Left forelimb (tissue), 1 donor: ENCODE measurements at places on chromosomes 6 and 20.
A peak's percentile ranks its signal among the peaks of the same experiment; 100 is the strongest.

DNA sequence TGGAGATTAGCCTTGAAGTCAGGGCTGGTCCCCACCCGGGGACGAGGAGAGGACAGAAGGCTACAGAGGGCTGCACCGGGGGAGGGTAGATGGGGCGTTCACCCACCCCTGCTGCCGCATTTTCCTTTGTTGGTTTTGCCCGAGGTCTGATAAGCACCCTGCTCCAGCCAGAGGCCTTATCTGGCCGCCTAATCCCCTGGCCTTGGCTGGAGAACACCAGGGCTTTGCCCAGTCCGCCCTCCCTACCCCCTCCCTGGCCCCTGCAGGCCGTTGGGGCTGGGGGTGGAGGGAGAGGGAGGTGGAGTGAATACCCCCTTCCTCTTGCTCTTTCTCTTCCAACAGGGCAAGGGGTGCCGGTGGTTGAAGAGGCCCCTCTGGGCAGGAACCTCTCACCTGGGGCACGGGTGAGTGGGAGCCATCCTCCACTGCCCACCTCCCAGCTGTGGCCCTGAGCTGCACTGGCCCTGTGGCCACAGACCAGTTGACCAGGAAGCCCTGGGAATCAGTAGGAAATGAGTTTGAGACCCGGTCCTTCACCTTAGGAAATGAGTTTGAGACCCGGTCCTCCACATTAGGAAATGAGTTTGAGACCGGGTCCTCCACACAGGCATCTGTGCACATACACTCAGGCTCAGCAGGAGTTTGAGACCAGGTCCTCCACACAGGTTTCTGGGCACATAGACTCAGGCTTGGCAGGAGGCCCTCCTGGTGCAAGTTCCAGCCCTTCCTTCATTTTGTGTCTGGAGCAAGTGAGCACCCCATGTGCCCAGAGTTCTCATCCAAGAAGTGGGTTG is 12.0 kb upstream of the GATA5 start:
- DNase-seq: no peak

- DNase-seq: no peak
Observed at GRCh38 chr6:45538641-45539547, 161.2 kb upstream of the SUPT3H start.

- no peak for DNase-seq
Observed at GRCh38 chr20:25283221-25283951, 35.5 kb downstream of the PYGB start.

DNA sequence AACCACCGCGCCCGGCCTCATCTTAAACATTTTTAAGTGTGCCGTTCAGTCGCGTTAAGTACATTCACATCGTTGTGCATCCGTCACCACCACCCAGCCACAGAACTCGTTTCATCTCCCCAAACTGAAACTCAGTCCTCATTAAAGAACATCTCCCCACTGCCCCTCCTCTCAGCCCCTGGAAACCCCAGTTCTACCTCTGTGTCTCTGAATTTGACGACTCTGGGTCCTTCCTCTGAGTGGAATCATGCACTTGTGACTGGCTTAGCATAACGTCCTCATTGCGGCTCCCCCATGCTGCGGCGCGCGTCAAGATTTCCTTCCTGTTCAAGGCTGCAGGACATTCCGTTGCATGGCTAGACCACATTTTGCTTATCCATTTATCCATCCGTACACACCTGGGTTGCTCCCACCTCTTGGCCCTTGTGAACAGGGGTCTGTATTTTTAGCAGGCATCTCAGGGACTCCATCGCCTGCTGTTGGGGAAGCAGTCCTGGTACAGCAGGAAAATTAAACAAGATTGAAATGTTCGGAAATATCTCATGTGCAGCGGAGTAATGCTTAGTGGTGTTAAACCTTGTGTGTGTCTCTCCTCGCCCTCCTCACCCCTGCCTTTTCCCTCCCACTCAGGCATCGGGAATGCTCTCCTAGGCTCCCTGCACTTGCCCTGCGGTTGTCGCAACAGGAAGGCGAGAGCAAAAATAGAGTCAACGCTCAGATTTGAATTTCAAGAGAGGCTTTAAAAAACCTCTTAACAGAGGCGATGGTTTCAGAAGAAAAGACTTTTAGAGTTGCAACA is 127.9 kb downstream of the PXDC1 start:
- DNase-seq: no peak

DNA sequence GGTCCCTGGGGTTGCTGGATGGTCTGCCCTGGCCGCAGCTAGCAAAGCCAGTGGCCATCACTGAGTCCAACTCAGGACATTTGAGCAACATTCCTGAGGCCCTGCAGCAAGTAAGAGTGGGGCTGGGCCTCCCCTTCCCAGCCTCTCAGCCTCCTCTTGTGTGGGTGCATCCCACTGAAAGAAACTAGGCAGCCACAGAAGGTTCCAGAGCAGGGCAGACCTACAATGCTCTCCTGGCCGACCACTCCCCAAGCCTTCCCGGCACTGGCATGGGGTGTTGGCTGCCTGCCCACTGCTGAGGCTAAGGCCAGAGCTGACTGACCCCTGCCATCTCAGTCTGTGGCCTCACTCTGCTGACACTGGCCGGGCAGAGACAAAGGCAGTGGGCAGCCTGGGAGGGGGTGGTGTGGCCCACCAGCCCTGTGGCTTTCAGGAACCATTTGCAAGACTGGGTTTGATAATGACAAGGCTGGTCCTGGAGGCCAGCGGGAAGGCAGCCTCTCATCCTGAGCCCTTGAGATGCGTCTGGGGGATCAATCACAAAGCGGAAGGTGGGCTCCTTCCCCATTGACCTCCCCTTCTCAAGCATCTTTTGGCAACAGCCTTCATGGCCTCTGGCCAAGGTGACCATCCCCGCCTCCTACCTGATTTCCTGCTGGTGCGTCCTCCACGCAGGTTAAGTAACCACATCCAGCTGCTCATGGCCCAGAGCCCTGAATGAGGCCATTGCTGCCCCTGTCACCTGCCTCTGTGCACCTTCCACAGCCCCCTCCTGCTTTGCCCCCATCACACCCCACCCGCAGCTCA is 9.6 kb downstream of the DLGAP4 start:
- DNase-seq: peak; percentile 36

DNA sequence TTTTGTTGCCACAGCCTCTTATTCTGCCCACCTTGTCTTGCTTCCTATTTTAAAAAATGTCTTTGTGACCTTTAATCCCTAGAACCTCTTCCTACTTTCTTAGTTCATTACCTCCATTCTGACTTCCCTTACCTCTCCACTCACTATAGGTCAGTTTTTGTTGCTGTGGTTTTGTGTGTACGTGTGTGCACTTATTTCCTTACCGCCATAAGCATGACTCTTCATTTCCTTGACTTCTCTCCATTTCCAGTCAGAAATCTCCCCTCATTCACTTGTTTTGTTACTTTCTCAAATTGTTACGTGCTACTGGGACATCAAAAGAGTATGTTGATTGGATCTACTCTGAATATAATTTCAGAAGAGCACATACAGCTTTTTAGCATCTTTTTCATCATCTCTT is 26.6 kb downstream of the SF3B5 start:
- DNase-seq: no peak

DNA sequence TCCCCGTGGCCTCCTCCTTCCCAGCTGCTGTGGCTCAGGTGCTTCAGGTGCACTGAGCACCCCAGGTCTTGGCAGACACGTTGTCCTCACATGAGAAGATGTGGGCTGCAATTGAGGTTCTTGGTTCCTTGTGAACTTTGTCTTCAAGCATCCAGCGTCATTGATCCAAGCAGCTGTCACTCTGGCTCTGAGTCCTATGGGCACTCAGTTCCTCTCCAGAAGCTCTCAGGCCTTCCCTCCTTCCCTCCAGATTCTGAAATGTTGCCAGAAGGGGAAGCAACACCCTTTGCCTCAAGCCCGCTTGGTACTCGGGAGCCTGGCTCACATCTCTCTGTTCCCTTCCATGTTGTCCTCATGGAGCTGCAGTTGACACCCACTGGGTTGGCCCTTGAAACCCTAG is 8.4 kb upstream of the MRGBP start:
- no peak for DNase-seq

- DNase-seq: no peak
Observed at GRCh38 chr6:158963020-158963808, 36.8 kb downstream of the RSPH3 start.

DNA sequence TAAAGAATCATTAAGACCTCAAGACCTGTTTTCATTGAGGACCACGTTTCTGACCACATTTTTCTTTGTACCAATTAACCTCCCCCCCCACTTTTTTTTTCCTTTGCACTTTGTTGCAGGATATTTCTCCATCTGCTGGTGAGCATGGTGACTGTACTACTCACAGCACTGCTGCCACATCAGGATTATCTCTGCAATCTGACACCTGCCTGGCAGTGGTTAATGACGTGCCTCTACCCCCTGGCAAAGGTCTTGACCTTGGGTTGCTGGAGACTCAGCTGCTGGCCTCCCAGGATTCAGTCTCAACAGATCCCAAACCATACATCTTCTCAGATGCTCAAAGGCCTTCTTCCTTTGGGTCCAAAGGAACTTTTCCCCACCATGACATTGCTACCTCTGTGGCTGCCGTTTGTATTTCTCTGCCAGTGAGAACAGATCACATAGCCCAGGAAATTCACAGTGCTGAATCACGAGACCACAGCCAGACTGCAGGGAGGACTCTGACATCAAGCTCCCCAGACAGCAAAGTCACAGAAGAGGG is 46.6 kb upstream of the EDN3 start:
- DNase-seq: no peak

- DNase-seq: no peak
Observed at GRCh38 chr6:113739041-113739655, 118.0 kb upstream of the MARCKS start.

DNA sequence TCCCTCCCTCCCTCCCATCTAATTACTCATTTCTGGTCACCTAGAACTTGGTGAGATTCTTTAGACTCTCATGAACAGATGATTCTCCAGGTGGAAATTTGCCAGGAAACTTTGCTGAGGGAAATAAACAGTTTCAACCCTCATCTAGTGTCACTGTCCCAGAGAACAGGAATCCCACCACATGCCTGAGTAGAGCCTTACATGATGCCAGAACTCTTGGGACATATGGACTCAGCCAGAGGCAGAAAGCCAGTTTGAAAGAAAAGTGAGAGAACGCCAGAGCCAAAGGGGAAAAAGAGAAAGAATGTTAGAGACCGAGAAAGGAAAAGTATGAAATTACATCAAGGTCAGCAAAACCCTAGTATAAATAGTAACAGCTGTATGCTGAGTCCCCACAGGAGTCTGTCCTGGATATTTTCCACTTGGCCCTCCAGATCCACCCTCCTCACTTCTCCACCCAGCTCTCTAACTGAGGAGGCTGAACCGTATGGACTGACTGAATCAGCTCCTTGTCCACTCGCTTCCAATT is 127.5 kb upstream of the COL21A1 start:
- DNase-seq: peak; percentile 81

DNA sequence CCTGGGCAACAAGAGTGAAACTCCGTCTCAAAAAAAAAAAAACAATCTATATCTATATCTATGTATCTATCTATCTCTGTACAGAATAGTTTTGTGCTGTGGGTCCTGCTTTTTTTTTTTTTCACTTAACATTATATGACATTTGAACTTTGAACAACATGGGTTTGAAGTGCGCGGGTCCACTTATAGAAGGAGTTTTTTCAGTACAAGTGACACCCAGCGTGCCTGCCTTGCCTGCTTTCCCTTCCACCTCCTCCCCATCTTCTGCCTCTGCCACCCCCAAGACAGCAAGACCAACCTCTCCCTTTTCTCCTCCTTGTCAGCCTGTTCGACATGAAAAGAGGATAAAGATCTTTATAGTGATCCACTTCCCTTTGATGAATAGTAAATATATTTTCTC is 102.2 kb upstream of the KCNG1 start:
- no peak for DNase-seq

- no peak for DNase-seq
Observed at GRCh38 chr6:45759472-45759810, 256.2 kb downstream of the CLIC5 start.

- DNase-seq: no peak
Observed at GRCh38 chr6:13378669-13379590, 50.6 kb upstream of the TBC1D7 start.

DNA sequence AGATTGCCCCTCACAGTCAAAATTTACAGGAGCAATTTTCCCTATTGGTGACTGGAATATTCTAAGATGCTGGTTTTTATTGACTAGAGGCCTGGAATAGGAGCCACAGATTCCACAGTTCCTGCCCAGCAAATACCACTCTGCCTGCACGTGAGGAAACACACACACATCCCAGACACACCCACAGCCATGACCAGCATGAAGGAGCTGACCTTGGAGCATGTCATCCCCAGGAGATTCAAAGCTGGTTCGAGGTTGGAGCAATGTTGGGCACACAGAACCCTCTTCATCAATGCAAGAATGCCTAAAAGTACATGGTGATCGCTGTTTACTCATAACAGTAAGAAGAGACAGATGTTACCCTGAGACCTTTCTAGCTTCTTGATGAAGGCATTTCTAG is 244.6 kb upstream of the FOXQ1 start:
- DNase-seq: no peak

DNA sequence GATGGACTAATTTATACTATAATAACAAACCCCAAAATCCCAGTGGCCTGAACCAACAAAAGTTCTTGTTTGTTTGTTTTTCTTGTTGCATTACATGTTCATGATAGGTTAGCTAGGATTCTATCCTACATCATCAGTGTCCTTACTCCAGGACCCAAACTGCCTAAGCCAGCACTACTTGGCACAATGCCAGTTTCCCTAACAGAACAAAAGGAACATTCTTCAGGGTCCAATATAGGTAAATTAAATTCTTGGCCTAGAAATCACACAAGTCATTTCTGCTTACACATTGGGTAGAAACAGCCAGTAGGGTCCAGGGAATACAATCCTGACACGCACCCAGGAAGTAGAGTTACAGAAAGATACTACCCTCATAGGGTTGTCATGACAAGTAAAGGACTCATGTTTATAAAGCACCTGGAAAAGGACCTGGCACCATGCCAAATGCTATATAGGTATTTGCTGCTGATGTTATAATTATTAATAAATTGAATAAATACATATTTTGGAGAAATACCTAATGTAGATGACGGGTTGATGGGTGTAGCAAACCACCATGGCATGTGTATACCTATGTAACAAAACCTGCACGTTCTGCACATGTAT is 38.8 kb downstream of the RCAN2 start:
- DNase-seq: no peak

DNA sequence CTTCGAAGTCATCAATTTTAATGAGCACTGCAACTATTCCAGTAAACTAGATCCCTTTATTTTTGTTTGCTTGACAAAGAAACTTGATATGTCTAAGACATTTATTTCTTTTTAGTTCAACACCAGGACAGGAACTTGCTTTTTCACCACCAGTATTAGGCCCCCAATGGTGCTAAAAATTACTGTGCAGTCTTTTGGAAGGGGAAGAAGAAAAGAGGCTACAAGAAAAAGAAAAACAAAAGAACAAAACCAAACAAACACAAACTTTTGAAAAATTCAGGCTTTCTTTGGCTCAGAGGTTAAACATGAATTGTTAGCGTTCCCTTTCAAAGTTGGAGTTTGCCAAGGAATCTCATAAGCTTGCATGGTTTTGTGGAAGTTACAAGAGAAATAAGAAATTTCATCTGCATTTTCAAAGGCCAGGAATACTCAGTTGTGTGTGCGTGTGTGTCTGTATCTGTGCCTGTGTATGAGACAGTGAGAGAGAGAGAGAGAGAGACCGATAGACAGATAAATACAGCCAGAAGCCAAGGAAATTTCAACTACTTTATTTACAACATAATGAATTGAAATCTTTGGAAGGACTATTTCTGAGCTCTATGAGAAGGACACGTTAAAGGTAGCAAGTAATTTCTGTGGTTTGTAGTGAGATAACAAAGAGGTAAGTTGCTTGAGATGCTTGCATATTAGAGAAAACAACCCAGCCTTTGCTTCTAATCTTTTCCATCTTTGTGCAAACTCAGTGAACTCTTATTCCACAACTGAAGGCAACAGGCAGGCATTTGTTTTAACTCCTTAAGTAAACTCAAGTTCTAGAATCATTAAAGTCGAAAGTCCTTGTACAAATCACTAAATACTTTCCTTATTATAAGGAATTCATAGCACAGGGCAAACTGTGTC is 171.0 kb upstream of the CITED2 start:
- no peak for DNase-seq
